Effector CD4-positive, alpha-beta T cell (primary cell): ENCODE measurements at places on chromosomes 7 and 10.

DNA sequence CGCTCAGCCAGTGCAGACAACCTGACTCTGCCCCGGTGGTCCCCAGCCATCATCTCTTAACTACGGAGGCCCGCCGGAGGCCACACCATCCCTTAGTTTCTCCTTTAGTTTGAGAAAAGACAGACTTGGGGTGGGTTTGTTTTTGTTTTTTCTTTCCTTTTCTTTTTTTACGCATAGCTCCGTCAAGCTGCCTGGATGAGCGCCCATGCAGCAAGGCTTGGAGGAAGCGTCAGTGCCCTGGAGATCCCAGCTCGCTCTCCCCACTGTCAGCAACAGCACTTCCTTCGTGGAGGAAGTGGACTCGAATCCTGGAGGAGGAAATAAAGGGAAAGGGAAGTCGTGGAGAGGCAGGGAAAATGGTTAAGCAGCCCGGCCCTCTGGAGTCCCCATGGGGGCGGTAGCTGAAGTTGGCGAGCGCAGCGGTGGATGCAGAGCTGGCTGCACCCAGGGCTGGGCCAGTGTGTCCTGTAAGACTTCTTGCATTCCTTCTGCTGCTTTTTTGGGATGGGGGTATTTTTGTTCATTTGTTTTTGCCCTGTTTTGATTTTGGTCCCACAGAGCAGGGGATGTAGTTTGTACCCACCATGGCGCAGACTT, 35.9 kb upstream of the GJD4 start:
- DNase-seq = no peak

GRCh38 chr10:69681436-69681835, 51.4 kb downstream of the FAM241B start:
- DNase-seq = no peak

- DNase-seq = no peak
Measured at GRCh38 chr7:157660971-157661610, 324.3 kb downstream of the DNAJB6 start.

GRCh38 chr7:49791088-49791741, 17.8 kb downstream of the VWC2 start:
- DNase-seq = no peak

GRCh38 chr7:43042302-43042701, 70.1 kb upstream of the HECW1 start:
- no peak for DNase-seq

GRCh38 chr7:3150027-3150426, 106.4 kb upstream of the CARD11 start:
- no peak for DNase-seq

DNA sequence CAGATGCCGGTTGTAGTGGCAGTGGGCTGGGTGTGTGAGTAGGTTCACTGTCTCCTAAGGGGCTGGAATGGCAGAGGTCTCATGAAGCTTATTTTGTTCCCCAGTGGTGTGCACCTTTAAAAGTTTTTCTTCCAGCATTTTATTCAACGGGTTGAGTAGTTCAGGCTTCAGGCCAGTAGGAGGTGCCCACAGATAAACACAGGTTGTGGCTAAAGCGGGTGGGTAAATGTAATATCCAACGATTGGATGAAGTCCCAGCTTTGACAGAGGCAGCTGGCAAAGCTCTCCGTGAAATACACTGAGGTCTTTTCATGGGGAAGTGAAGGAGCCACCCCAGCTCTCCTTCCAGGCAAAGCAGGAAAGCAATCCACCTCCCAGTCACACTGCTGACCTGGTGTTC, 339.8 kb upstream of the LRRTM3 start:
- no peak for DNase-seq

DNA sequence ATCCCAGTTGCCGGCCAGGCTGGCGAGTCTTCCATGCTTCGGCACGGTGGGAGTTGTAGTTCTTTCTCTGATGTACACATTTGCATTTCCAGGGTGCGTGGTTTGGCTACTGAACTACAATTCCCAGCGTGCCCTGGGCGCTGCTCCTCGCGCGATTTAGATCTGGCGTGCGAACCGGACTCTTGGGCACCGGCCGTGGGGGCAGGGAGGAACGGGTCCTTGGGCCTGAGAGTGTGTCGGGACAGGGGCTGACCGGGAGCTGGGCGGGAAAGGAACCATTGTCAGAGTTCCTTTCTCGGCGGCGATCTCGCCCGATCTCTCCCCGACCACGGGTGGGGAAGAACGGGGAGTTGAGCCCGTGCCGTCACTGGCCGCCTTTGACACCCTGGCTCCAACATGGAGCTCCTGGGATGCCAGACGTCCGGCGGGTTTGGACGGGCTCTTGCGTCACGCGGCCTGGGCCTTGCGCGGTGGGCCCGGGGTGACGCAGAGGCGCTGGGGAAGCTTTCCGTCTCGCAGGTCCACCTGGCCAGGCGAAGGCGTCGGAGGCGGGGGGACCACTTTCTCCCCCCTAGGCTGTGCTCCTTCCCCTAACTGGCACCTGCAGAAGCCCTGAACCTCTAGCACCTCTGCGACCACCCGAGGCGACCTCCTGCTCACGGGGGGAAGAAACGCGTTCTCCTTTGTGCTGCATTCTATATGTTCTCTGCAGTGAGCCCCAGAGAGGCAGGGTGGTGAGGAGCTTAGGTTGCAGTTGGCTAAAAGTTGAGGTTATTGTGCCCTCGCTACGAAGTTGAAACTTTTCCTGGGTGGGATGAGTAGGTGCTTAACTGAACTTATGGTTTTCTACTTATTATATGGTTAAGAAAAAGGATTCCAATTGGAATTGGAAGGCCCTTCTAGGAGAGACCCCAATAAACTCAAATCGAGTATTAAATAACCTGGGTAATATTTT, 824 bp downstream of the IFRD1 start:
- DNase-seq = peak; percentile 83

DNA sequence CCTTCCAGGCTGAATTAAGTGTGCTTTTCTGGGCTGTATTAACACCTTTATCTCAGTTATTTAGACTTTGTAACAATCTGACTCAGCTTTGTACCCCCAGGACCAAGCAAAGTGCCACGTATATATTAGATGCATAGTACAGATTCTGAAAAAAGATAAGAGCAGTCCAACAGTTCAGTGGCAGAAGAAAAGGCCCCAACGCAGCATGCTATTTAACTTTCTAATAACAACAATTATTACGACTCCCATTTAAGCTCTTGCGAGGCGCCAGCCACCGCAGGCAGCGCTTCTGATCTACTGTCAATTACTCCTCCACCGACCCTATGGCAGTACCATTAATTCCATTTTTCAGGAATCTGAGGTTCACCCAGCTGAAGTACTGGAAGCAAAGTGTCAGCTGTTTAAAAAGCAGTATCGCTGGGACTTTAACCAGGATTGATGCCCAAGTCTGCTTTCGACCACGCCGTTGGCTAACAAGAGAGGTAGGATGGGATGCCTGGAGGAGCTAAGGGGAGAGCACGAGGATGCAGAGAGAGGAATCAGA, 638 bp downstream of the LIPA start:
- DNase-seq = no peak

- DNase-seq = no peak
Measured at GRCh38 chr10:21343087-21343486, 182.4 kb downstream of the SKIDA1 start.
